ENCODE measurements at places on chromosomes 2 and 18.

DNA sequence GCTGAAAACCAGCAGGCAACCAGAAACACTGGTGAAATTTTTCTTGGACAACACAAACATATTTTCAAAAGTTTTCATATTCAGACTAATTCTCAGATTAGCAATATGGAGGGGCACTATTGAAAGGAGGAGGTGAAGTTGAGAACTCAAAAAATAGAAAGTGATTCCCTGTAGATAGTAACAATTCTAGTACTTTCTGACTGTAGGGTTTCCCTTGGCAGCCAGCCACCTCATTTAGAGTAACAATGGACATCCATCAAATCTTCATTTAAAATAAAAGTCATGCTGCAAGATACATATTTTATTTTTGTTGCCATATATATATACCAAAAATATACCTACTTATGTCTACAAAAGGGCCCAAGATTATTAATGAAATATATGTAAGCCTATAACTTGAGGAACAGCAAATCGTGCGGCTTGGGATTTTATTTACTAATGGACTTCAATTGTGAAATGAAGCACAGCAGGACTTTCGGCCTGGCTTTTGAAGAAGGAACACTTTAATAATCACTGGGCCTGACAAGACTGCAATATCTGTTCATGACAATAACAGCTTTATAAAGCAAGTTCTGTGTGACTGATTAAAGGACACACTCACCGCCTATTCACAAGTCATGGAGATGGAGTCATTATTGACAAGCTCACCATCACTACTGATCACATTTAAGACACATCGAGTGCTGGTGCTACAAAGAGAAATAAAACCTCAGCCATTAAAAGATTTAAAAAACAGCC is 6.8 kb upstream of the NR4A2 start:
- DNase-seq, result no peak

- no peak for DNase-seq
These were observed 2.2 kb downstream of the PLEKHA3 start for GRCh38 chr2:178482437-178482836.

DNA sequence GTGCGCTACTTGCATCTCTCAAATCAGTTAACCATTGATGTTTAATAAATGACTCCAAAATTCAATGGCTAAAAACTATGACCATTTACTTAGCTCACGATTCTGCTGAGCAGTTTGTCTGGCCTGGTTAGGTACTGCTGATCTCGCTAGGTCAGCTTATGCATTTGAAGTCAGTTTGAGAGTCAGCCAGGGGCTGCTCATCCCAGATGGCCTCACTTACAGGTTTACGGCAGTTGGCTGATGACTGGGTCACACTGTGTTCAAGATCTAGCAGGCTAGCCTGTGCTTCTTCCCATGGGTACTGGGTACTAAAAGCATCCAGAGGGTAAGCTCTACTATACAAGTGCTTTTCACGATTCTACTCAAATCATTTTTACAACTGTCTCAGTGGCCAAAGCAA is 122.1 kb downstream of the DLGAP1 start:
- DNase-seq, result no peak

GRCh38 chr2:31038385-31038784 is 99.9 kb downstream of the GALNT14 start:
- no peak for DNase-seq

GRCh38 chr2:36562973-36563532 is 34.9 kb downstream of the FEZ2 start:
- DNase-seq, result no peak

- DNase-seq, result no peak
These were observed 440.3 kb downstream of the NRXN1 start for GRCh38 chr2:50591642-50592041.

DNA sequence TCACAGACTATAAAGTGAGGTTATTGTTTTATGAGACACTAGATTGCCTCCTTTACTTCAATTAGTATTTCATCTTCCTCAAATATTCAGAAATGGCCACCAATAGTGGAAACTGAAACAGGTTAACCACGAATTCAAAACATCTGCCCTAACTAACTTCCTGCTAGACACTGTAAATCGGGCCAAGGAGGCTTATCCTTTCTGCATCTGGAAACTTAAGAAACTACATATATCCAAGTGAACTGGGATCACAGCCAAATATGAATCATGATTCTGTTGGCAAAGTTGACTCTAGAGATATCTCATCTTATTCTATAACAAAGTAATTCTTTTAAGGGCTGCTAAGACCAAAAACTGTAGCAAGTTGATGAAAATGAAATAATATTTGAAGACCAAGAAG is 136.6 kb upstream of the ZC3H15 start:
- DNase-seq, result no peak

- no peak for DNase-seq
These were observed 164.1 kb downstream of the GREB1L start for GRCh38 chr18:21406116-21406515.

GRCh38 chr2:232667989-232668583 is 29.0 kb upstream of the GIGYF2 start:
- no peak for DNase-seq

- no peak for DNase-seq
These were observed 310.7 kb upstream of the EPAS1 start for GRCh38 chr2:45986509-45986908.

DNA sequence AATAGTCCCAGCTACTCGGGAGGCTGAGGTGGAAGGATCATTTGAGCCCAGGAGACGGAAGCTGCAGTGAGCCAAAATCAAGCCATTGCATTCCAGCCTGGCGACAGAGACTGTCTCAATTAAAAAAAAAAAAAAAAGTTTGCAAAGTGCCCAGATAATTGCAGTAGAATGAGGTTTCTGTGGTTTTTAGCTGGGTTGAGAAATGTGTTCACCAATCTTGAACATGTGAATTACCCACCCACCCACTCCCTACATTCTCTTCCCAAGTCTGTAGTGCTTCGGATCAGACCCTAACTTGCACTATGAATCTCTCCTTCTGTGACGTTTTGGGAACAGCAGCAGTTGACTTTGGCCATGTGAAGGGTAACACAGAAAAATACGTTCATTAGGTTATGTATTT is 247.3 kb downstream of the PTGR3 start:
- no peak for DNase-seq

GRCh38 chr2:213306316-213306942 is 22.2 kb downstream of the SPAG16 start:
- no peak for DNase-seq

GRCh38 chr2:222837643-222838056 is 23.2 kb upstream of the ACSL3 start:
- DNase-seq, result no peak

DNA sequence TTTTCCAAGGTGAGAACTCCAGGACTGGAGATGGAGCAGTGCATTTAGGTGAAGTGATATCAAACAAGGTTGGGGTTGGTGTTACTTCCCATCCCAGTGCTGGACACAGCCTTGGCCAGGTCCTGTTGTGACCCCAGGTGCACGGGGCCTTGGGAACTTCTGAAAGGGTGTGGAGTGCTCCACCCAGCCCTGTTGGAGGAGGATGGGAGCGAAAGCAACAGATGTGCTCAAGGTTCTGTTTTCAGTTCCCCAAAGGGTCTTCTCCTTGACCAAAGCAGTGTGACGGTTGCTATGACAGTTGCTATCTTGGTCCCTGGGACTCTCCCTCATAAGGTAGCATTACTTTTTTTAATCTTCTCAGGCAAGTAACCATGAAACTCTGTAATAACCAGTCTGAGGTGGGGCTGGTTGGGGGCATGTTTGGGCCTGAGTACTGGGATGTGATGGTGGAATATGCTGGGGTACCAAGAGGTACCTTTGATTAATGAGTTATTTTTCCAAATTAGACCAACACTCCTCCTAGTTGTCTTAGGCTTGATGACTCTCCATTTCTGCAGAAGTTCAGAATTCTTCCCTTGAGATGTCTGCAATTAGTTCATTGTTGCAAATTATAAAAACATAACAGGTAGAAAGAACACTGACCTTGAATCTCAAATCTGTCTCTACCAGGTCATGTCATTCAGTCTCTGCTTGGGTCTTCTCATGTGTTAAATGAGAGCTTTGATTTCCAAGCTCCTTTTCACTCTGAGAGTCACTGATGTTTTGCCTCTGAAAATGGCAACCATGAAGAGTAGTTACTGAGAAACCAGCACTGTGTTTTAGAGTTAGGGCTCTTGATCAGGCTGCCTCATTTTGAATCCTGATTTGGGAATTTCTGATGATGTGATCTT is 154.5 kb downstream of the RPIA start:
- DNase-seq, result no peak

- DNase-seq, result no peak
These were observed 118.7 kb downstream of the CYP26B1 start for GRCh38 chr2:72028996-72029395.

GRCh38 chr2:240687741-240688552 is 3.7 kb upstream of the AQP12A start:
- DNase-seq, result no peak

GRCh38 chr2:124025171-124025580 is at the start of gene CNTNAP5:
TSS of gene CNTNAP5 (plus strand) at chr2:124025287. CDS start at chr2:124025651, 364 bp downstream.
- no peak for DNase-seq

GRCh38 chr2:177147093-177147694 is 65.4 kb upstream of the HNRNPA3 start:
- no peak for DNase-seq

DNA sequence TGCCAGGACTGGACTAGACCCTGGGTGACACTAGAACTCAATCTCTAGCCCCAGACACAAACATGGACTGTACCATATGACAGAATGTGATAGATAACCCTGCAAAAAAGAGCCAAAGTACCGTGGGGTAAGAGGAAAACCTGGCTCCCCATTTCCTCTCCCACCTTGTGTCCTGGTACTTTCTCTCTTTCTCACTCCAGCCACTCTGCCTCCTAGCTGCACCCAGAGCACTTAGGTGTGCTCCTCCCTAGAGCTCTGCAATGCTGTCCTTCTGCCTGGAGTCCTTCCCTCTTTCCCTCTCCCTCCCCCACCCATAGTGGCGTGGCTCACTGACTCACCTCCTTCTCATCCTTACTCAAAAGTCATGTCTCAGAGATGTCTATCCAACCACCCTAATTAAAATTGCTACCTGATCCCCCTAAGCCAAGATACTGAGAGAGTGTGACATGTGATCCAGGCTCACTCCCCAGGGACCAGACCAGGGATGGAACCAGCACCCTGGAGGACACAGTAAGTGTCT is 171.3 kb downstream of the LOXHD1 start:
- DNase-seq, result no peak

DNA sequence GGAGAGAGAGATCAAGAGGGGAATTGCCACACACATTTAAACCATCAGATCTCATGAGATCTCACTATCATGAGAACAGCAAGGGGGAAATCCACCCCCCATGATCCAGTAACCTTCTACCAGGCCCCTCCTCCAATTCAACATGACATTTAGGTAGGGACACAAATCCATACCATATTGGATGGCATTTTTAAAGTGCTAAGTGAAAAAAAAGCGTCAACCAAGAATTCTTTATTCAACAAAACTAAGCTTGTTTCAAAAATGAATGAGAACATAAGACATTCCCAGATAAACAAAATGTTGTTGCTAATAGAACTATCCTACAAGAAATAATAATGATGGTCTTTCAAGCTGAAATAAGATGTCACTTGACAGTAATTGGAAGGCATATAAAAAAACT is 626.2 kb upstream of the LRRTM1 start:
- DNase-seq, result no peak

DNA sequence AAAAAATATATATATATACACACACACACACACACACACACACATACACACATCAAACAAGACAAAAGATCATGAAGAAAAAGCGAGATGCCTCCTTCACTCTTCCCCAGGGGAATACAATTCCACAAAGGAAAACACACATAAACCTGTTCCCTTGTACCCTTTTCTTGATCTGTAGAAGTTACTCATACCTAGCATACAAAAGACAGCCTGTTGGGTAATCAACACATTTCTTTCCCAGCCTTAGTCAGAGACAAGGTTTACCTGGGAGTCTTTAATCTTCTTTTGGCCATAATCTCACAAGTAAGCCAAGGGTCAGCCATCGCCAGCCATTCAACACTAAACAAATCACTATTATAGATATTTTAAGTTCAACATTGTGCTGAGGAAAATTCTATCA is 407.0 kb downstream of the SUCLG1 start:
- no peak for DNase-seq

DNA sequence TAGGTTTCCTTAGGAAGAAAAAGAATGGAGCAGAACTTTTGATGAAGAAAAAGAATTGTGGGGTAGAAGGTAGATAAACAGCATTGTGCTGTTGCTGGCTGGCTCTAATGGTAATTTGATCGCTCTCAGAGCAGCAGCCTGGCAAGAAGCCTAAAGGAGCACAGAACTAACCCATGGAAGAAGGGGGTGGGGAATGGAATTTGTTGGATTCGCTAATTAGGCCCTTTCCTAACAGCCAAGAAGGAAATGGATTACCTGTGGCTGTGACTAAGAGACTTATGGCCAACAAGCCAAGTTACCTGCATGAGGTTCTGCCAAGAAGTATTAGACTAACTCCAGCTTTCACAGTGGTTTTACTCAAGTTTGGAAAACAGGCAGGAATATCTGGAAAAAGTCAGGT is 210.6 kb downstream of the IKZF2 start:
- no peak for DNase-seq

GRCh38 chr2:134183679-134184078 is 70.2 kb upstream of the MGAT5 start:
- no peak for DNase-seq

GRCh38 chr2:2507417-2507997 is 176.4 kb upstream of the MYT1L start:
- no peak for DNase-seq

- no peak for DNase-seq
These were observed 2.3 kb downstream of the ECEL1 start for GRCh38 chr2:232485348-232485756.

GRCh38 chr18:24270358-24270936 is 127.2 kb downstream of the OSBPL1A start:
- DNase-seq, result no peak

DNA sequence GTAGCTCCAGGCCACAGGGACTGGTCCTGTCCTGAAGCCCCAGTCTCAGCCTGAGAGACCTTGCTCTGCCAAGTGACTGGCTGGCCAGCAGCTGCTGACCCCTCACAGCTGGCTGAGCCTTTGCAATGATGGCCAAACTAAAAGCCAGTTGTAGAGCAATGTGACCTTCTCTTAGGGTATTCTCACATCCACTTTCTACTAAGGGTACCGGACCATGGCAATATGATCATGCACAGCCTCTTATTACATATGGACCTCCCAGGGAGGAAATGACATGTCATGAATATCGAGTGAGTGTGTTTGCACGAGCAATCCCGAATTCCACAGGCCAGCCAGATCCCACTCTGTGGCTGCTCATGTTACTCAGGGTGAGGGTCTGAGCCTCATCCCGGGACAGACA is 213.9 kb downstream of the VAPA start:
- DNase-seq, result no peak

DNA sequence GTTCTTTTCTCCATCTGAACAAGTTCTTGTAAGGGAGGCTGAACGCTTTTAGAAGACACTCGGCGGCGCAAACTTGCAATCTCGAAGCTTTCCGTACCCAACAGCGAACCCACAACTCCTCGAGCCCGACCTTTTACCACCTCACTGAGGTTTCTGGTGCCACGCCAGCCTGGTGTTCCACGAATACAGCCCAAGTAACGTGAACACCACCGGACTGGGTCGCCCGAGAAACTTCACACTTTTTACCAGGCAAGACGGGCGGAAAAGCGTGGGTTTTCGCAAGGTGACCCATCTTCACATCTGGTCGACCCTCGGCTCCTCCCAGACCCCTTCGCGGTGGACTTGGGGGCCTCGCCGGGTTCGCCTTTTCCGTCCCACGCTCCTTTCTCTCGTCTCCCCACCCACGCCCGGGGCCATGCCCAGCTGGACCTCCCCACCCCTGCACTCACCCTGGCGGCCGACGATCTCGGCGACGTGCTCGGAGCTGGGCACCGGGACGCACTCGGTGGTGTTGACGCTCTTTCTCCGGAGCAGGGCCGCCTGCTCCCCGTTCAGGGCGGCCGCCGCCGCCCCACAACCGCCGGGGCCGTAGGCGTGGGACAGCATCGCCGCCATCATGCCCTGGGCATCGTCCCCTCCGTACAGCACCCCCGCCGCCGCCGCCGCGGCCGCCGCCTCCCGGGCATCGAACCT is 1.2 kb downstream of the MEX3C start:
- no peak for DNase-seq
